Stimulated activated CD8-positive, alpha-beta memory T cell treated with anti-CD3 and anti-CD28 coated beads, Interleukin-4, amount 100 ng/mL, for 24 hours (primary cell): ENCODE measurements at places on chromosomes 11 and 22.

- DNase-seq: no peak
Measured at GRCh38 chr11:8597182-8597581, 3.2 kb upstream of the STK33 start.

GRCh38 chr22:17629641-17630040 is 1.1 kb upstream of the ATP6V1E1 start:
- DNase-seq: no peak

DNA sequence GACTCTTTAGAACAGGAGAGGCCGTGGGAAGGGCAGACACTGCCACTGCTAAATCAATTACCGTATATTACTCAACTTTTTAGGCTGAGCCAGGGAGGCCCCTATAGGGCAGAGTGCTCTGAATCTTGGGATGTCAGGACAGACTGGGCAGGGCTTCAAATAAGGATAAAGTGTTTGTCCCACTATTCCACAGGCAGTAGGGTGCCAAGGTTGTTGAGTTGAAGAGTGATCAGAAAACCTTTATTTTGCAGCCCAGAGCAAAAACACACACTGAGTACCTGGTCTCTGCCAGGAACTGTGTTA is 1.6 kb upstream of the B4GAT1 start:
- DNase-seq: no peak

- no peak for DNase-seq
Measured at GRCh38 chr11:9082575-9082974, 8.8 kb downstream of the SCUBE2 start.

DNA sequence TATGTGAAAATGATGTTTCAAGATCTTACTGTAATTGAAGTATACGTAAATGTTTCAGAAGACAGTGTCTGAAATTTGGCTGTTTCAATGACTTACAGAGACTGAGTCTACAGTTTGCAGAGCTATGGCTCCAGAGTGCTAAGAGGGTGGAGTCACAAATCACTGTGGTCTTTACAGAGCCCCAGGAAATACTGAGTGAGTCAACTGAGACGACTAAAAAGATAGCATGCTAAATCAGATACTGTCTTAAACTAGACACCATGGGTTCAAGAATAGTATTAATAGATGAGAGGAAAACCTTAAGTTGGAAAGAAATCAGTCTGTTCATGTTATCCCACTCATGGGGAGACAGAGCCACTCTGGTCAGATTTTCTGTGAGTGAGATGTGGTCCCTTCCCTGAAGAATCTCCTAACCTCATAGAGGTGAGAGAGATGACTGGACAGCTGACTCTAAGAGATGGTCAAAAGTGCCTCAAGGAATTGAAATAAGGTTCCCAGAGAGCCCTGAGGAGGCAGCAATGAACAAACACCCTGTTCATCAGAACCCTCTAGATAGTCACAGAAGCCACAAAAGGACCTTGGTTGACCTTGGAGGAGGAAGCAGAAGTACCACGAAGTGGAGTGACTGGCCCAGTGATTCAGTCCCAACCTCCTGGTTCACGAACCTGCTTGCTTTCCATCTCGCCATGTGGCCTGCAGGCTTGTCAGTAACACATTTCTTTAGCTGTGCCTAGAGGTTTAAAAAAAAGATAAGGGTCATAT is 30.2 kb downstream of the C11orf91 start:
- DNase-seq: no peak

DNA sequence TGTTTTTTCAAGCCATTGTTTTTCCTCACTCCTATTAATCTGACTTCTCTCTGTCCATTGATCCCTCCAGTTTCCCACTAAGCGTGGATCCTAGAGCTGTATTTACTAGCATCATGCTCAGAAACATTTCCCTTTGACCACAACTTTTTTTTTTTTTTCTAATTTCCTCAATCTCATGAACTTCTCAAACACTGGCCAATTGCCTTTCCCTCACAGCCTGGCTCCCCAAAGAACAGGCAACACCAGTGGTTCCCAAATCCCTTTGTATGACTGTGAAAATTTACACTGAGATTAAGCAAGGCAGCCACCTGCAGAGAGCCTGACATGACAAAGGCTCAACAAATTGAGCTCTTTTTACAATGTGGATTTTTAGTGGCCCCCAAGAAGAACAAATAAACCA is 1.4 kb upstream of the TPP1 start:
- no peak for DNase-seq

GRCh38 chr11:14905104-14906033 is 13.3 kb upstream of the CYP2R1 start:
- peak; percentile 42 for DNase-seq

GRCh38 chr11:1997755-1998154 is at the start of gene H19:
Gene H19 (minus strand): TSS chr11:1997842.
- DNase-seq: no peak

- no peak for DNase-seq
Measured at GRCh38 chr11:73977856-73978519, 4.7 kb downstream of the UCP2 start.

GRCh38 chr11:112364962-112365481 is 104.4 kb upstream of the PLET1 start:
- no peak for DNase-seq

DNA sequence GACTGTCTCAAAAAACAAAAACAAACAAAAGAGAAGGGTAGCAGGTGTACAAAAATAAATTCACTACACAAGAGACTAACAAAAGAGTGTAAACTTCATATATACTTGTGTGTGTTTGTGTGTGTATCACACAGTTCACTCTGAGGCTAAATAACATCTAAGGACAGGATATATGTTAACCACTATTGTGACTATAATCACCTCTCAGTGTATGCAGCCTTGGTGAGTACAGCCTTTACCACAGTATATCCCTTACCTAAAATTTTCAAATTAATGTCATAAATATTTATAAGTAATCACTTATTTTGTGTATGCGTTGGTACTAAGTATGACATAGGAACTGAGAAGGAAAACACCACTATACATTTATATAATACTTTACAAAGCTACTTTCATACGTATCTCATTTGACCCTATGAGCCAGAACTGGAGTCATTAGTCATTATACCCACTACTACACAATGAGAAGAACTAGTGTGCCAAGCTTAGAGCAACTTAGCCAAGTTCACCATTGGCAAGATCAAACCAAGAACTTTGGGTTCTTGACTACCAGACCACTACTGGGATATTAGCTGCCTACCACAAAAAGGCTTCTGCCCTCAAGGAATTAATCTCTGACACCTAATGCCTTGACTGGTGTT is 116.7 kb downstream of the SGSM3 start:
- DNase-seq: no peak

DNA sequence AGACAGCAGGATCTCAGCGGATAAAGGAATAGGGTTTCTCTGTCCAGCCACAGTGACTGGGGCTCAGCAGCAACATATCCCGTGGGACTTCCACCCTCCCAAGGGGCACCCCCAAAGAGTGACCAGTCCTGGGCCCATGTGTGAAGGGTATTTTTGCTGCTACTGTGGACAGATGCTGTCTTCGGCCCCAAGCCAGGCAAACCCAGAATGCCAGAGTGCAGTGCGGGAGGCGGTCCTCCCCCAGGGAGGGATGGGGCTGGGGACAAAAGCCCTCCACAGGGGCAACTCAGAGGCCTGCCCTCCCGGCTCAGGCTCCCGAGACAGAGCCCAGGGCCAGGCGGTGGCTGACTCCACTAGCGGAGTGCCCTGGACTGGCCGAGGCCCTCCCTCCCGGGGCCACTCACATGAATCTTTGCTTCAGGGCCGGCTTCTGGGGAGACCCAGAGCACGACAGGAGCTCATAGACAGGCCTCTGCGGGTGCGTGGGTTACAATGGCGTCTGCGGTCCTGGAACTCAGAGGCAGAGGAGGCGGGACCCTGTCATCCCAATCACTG is 34.7 kb upstream of the WNT7B start:
- DNase-seq: no peak

GRCh38 chr22:29625090-29625825 is 21.8 kb downstream of the NF2 start:
- DNase-seq: no peak

GRCh38 chr22:23215294-23216241 is 35.3 kb downstream of the BCR start:
- DNase-seq: no peak

DNA sequence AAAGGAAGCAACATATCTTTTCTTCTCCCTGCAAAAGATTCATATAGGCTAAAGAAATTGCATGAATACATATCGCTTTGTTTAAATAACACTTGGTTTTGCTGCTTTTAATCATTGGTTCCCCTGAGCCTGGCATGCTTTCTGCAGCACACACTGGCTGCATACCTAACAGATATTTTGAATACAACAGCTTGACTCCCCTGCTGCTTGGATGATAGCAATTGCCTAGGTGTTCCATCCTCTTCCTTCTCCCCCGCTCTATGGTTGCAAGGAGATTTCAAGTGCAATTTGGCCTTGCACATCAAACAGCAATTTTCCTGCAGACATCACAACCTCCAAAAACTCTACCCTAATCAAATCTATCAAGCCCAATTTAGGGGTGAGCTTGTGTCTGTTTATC is 430.0 kb downstream of the NTM start:
- no peak for DNase-seq

GRCh38 chr22:44735518-44736428 is 16.6 kb upstream of the ARHGAP8 start:
- DNase-seq: peak; percentile 78

DNA sequence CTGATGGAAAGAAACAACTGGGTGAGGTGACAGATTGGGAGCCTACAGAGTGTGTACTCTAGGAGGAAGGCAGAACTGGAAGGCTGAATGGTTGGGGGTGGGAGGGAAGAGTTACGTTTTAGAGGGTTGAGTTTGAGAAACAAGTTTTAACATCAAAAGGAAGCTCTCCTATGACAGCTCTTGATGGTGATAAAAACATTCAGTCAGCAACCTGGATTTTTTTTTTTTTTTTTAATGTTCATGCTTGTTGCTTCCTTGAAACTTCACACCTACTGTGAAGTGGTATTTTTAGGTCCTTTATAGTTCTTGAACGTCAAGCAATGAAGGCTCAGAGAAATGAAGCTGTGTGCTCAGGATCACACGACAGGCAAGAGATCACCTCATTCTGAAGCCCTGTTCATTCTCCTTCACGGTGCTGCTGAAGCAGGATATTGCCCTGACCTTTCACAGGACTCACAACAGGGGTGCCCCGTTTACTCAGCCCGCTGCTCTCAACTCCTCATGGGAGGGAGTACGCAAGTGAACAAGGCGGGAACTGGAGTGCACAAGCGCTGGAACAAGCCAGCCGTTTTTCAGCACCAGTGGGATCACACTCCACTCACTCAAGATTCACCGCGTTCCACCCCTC is 1.6 kb upstream of the TMEM109 start:
- no peak for DNase-seq

GRCh38 chr11:2273771-2274170 is 3.4 kb upstream of the ASCL2 start:
- no peak for DNase-seq

DNA sequence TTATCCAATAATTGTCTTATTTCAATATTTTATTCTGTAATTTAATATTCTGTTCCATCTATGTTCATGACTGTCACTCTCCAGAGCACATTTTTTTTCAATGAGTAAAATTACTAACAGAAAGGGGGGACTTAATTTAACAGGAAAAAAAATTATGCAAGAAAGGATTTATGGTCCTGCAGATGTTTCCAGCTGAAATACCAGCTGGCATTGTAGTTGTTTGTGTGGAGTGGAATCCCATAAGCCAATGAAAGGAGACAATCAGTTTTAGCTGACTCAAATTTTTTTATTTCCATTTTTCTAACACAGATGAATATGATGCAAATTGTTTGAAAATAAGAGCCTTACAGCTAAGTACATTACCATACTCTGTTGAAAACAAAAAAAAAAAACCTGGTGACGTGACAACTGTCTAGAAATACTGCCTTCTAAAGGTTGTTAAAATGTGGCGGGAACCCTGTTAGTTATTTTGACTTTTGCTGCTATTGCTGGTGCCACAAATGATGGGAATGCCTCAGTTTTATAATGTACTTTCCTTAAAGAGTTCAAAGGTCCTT is 389.1 kb downstream of the ETS1 start:
- no peak for DNase-seq

- no peak for DNase-seq
Measured at GRCh38 chr11:104738208-104738607, 160.1 kb downstream of the CASP12 start.
